ENCODE measurements at places on chromosomes 3 and 15.

DNA sequence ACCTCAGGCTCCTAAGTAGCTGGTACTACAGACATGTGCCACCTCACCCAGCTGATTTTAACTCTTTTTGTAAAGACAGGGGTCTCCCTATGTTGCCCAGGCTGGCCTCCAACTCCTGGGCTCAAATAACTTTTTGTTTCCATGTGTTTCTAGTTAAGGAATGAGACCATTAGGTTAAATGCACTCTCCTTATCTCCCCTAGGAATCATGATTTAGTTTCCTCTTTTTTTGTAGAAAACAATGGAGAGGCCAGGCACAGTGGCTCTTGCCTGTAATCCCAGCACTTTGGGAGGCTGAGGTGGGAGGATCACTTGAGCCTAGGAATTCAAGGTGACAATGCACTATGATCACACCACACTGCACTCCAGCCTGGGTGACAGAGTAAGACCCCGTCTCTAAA lies 198.8 kb upstream of the C2CD4B start:
- no peak for DNase-seq

DNA sequence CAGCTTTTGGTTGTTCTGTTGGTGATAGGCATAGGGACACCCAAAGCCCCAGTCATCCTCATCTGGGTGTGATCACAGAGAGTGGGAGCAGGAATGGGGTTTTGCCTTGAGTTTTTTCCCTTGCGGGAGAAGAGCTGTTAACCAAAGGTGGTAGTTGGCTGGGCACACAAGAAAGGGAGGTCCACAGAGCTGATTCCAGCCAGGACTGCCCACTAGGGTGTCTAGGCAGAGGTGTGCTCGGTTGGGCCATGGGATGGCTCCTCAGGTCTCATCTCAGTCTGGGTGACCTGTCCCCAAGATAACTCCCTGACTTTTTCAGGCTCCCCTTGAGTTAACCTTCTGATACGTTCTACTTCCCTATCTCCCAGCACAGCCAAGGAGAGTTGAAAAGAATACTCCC lies 134.8 kb downstream of the PDE8A start:
- no peak for DNase-seq

GRCh38 chr3:58206406-58207011 lies 4.3 kb downstream of the DNASE1L3 start:
- DNase-seq, result no peak

- DNase-seq, result no peak
Measured at GRCh38 chr3:16897254-16897926, 12.6 kb downstream of the PLCL2 start.

- DNase-seq, result peak; percentile 5
Measured at GRCh38 chr3:154152741-154153140, 31.6 kb downstream of the ARHGEF26 start.

DNA sequence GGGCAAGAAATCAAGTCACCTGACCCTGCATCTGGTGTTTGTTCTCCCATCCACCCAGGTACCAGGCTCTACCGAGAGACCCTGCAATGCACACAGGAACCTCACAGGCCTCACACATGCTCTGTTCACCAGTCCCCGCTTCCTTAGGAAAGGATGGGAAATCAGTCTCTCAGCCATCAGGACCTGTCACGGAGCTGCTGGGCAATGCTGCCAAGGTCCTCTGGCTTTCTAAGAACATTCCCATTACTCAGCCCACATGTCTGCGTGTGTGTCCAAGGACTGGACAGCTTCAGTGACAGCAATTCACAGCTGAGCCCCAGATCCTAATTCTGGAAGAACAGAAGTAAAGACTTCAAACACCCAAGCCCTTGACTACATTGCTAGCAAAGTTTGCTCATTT lies 6.5 kb upstream of the SRGAP3 start:
- no peak for DNase-seq

DNA sequence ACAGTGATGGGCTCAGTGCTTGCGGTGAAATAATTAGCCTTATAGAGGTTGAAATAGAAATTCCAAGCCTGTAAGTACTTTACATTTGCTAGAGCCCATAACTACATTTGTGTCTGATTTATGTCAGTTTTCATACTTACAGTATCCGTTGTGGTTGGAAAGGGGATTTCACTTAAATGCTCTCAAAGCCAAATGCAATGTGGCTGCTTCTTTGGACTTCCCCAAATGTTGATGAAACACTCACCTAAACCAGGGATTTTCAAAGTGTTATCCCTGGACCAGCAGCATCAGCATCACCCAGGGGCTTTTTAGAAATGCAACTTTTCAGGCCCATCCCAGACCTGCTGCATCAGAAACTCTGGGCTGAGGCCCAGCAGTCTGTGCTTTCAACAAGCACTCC lies 378.7 kb downstream of the MCTP2 start:
- no peak for DNase-seq

Data from hematopoietic multipotent progenitor cell treated with erythropoietin and hydrocortisone succinate and interleukin-3 and kit ligand, for 8 days (in vitro differentiated cells).